Kidney glomerular epithelial cell (primary cell): ENCODE measurements at places on chromosomes 16 and 17.

GRCh38 chr17:7107012-7107754 is 7.4 kb downstream of the ASGR2 start:
- DNase-seq = no peak

GRCh38 chr16:47395733-47396498 is 64.9 kb downstream of the ITFG1 start:
- no peak for DNase-seq

DNA sequence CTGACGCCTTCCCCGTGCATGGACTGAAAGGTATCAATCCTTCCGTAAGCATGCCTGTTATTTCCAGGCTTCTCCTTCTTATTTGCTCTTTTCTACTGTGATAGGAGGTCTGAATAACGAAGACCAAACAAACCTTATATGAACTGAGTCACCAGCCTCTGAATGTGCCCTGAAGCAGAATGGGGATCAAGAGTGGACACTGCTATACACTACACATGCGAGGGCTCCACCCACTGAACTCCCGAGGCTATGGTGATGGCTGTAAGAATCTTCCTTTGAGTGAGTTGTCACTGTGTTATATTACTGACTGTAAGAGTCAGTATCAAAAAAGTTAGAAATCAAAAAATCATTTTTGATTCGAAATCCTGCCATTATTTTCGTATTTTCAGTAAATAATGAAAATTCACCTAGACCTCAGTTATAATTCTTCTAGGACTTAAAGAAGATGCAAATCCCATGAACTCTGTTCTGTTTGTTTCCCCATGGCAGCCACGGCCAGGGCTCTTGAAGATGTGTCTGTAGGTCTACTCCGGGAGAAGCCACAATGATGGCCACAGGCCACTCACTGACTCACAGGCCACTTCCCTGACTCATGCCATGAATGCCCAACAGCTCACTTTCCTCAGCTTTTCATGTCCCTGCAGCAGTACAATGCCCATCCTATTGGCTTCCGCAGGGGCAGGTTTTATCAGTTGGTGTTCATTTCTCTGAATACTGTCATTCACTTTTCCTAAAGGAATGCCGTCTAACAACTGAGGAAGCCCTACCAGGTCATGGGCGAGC is 54.7 kb downstream of the ZZEF1 start:
- no peak for DNase-seq

DNA sequence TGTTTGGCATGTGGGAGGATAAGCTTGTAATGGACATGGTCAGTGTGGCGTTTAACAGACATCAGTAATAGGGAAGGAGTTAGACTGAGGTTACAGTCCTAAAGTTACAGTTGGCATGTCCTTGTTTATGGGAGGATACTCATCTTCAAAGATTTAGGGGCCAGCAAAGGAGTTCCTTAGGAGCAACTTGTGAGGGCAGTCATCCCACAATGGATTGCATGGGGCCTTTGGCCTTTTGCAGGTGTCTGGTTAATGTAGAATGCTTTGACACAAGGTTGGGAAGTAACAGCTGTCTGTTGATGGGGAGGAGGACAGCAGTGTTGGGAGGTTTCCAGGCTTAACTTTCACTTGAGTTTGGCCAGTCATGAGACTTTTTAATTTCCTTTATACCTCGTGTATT is 2.2 kb downstream of the NUBP1 start:
- no peak for DNase-seq

GRCh38 chr17:15268461-15268860 is 3.3 kb upstream of the PMP22 start:
- DNase-seq = no peak

GRCh38 chr16:20740007-20740883 is 1.4 kb downstream of the THUMPD1 start:
- DNase-seq = peak; percentile 37

- DNase-seq = peak; percentile 54
These were observed 223.1 kb downstream of the SEC14L1 start for GRCh38 chr17:77363821-77364361.

GRCh38 chr16:22671301-22672076 is 142.5 kb upstream of the HS3ST2 start:
- DNase-seq = no peak

DNA sequence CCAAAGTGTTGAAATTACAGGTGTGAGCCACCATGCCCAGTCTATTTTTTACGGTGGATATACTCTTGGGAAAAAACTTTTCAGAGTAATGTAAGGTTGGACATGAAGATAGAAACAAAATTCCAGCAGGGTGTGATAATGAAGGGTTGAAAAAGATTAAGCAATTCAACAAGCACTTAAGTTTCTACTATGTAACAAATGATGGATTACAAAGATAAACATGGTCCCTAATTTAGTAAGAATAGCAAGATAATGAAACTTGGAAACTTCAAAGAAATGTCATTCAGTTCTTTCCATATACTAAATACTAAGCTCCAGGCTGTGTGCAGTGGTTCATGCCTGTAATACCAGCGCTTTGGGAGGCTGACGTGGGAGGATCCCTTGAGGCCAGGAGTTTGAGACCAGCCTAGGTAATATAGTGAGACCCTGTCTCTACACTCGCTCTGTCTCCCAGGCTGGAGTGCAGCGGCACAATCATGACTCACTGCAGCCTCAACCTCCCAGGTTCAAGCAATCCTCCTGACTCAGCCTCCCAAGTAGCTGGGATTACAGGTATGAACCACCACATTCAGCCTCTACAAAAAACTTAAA is 31.0 kb downstream of the PSMD12 start:
- no peak for DNase-seq

GRCh38 chr17:73533781-73534180 is 110.5 kb downstream of the SDK2 start:
- DNase-seq = no peak

DNA sequence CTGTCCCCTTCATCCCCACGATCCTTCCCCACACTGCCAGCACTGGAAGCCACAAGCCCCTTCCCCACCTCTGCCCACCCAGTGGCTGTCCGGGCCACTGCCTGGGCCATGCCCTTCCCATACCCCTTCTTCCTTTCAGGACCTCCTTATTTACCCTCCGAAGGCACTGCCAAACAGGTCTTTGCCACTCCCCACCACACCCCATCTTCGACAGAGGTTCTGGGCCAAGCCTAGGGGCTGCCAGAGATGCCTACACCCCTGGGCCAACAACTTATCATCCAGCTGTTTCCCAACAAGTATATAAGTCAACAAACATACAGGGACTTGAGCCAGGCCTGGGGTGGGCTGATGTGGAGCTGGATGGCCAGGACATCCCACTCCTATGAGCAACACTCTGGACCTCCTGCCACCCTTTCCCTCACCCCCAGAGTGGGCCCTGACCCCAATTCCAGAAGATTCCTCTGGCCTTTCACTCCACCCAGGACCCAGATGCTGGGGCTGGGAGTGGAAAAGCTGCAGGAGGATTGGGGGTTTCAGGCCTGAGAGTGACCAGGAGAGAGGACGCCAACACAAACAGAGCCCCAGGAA is 1.5 kb upstream of the PPP1R1B start:
- no peak for DNase-seq
